Right kidney (tissue), 9 donors: ENCODE measurements at places on chromosomes 2 and 18.

GRCh38 chr18:5097116-5097703, 99.8 kb downstream of the AKAIN1 start:
- DNase-seq, result no peak

DNA sequence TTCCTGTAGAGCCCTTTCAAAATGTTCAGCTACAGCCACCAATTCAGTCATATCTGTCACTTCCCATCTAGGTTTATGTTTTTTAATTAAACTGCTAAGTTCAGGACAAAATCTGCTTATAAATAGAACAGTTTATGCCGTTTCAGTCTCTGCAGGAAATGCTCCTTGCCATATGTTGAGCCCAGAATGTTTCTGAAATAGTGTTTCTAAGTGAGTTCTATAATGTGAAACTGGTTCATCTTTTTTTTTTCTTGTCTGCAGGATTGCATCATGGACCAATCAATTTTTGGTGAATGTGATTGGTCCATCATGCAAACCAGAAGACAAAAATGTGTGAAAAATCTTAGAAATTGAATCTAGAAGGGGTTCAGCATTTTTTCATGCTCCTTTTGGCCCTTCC, 30.2 kb upstream of the RHOB start:
- DNase-seq, result no peak

DNA sequence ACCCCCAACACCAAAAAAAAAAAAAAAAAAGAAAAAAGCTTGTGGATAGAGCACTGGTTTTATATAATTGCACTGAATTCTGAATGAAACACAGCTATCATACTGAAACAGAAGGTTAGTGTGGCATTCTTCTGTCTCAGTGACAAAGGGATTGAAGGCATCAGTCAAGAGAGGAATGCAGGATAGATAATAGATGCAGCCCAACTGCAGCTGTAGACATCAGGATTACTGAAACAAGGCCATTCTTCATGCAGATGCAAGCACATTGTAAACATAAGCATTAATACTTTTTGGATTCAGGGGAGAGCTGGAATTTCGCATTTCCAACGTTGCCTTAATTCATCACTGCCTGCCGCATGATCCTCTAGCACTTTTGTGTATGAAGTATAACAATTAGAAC, 897.4 kb upstream of the KLHL29 start:
- DNase-seq, result no peak

GRCh38 chr2:4947911-4948310, 744.3 kb upstream of the SOX11 start:
- DNase-seq, result no peak

GRCh38 chr2:191790737-191791136, 56.2 kb downstream of the CAVIN2 start:
- DNase-seq, result no peak

DNA sequence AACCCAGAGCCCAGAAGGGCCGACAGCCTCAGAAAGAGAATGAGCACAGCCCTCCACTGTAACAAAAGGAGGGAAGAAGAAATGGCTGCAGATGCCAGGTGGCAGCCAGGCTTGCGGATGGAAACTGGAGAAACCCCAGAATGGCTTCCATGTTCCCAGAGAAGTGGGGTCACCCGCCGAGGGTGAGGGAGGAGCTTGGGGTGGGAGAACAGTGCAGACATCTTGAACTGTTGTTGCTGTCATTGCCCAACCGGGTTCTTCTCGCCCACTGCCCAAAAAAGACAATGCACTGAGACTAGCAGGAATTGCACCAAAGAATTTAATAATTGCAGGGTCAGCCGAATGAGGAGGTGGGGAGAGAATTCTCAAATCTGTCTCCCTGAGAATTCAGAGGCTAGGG, 223.2 kb upstream of the RAB6C start:
- no peak for DNase-seq

GRCh38 chr2:39852831-39853230, 73.8 kb upstream of the THUMPD2 start:
- no peak for DNase-seq

- no peak for DNase-seq
Observed at GRCh38 chr2:166070231-166070630, 57.6 kb downstream of the SCN1A start.

DNA sequence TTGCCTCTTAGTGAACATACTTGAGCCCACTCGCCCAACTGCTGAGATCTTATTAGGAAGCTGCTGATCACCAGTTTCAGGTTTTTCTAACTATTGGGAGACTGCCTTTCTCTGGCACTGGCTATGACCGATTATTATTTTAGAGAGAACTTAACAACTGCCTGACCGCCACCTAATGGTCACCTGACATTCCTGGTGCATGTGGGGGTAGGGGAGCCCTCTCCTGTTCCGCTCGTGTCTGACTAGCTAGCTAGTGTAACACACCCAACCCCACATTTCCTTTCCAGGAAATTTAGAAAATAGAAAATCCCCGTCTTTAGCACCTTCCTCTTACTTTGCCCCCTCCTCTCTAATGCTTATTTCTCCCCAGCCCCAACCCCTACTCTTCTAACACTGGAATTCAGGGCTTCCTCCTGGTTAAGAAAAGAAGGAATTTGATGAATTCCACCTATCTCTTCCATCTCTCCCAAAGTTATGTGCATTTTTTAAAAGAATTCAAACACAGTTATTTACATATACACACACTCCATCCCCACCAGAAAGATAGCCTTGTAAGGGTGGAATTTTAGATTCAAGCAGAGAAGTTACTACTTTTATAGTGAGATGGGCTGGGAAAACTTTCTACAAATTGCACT, 19.4 kb upstream of the DNER start:
- no peak for DNase-seq

- peak; percentile 22 for DNase-seq
Observed at GRCh38 chr2:141554810-141555209, 576.0 kb downstream of the LRP1B start.

- no peak for DNase-seq
Observed at GRCh38 chr2:179238027-179238426, 26.6 kb downstream of the SESTD1 start.

DNA sequence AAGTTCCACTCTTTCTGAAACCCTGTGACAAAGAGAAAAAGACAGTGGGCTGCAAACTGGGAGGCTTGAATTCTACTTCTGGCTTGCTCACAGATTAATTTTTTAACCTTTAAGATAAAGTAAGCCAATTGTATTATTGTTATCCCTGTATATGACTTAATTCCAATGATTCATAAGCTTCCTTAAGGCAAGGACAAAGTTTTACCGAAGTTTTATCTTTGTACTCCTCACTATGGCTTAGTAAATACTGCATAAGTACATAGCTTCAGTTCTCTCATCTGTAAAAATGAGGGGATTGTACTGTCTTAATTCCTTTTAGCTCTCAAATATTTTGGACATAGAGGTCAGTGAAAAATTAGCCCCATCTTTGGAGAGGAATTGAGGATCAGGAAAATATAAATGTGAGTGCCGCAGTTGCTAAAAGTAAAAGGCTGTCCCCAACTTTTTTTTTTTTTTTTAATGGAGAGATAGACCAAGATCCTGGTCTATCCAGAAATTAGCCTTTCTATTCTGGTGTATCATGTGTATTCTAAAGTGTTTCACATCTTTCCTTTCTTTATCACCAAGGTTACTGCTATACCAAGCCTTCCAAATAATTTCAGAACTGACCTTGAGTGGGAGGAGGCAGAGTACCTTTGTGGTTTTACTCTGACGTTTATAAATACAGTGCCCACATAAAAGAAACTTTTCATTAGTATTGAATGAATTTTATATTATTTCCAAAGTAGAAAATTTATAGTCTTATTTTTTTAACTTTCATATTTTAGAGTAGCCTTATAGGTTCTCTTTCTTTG, 13.3 kb downstream of the RELCH start:
- no peak for DNase-seq

DNA sequence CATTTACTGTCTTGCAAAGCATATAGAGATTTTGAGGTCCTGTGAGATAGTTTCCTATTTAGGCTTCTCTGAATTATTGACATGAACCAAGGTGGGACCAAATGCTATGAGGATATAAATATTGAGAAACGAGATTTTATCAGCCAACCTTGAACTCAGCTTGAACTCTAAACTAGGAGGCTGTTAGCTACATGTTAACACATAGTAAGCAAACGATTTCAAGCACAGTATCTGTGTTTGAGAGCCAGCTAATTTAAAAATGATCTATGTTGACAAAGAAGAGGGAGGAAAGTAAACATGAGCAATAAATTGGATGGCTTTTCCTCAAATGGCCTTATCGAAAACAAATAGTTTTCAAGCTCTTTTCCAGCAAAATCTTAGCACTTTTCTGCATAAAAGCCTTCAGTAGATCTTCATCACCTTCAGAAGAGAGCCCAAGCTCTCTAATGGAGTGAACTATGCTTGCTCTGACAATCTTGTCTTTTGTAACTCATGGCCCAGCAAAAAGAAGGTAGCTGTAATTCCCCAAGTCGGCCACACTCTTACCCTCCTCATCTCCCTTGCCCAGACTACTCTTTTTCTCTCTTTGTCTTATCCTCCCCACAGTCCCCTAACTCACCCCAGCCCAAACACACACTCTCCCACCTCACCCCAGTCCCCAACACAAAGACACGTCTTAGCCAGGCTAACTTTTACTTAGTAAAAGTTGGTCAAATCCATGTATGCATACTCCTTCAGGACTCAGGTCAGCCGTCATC, 14.7 kb downstream of the CD28 start:
- DNase-seq, result no peak

- no peak for DNase-seq
Observed at GRCh38 chr18:37985126-37985525, 419.5 kb upstream of the CELF4 start.
